ENCODE measurements at places on chromosomes 5 and 9. TPM values are rescaled to one million over a fixed set of nuclear protein-coding genes. Genes with fewer than 3 reads are reported as not detected.

DNA sequence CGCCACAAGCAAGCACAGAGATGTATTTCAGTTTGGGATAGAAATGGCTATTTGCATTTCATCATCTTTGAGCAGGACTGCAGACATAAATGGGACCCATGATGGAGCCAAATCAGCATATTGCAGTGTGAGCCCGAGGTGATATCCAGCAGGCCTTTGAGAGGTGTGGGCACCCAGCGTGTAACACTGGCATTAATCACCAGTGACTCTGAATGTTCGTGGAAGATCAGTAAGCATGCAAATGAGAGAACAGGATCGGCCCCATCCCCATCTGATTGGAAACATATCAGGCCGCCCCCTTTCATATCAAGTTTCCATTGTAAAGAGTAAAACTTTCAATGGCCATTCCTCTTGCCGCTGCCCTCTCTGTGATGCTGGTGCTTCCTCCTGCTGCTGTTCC, 84.0 kb downstream of the GTF3C4 start:
- DNase-seq, result no peak
- no peaks in the 10 kb centered on the region for H3K27me3 ChIP-seq
- no peak overlapping the region for H3K27ac ChIP-seq
- no peaks in the 10 kb centered on the region for H3K4me1 ChIP-seq
- H3K36me3 ChIP-seq, result no peaks in the 10 kb centered on the region
- no peak overlapping the region for H3K4me3 ChIP-seq

- no peak for DNase-seq
- no peak overlapping the region for H3K4me3 ChIP-seq
- no peaks in the 10 kb centered on the region for H3K27me3 ChIP-seq
- H3K4me1 ChIP-seq, result peaks cover 7% of the 10 kb centered on the region
Observed at GRCh38 chr9:92661127-92661526, 8.8 kb downstream of the IPPK start.

The MEF2C gene
- total RNA-seq, result 0.20 TPM

- no peak for DNase-seq
- no peaks in the 10 kb centered on the region for H3K27me3 ChIP-seq
- H3K4me3 ChIP-seq, result no peak overlapping the region
- no peaks in the 10 kb centered on the region for H3K36me3 ChIP-seq
- peaks cover 3% of the 10 kb centered on the region for H3K4me1 ChIP-seq
Observed at GRCh38 chr9:13899924-13900323, 414.0 kb downstream of the NFIB start.

The PCDH12 gene
- total RNA-seq, result not detected

GRCh38 chr5:150653145-150653761, 7.8 kb upstream of the MYOZ3 start:
- H3K36me3 ChIP-seq, result no peaks in the 10 kb centered on the region
- H3K4me3 ChIP-seq, result no peak overlapping the region
- no peaks in the 10 kb centered on the region for H3K27me3 ChIP-seq
- DNase-seq, result no peak

DNA sequence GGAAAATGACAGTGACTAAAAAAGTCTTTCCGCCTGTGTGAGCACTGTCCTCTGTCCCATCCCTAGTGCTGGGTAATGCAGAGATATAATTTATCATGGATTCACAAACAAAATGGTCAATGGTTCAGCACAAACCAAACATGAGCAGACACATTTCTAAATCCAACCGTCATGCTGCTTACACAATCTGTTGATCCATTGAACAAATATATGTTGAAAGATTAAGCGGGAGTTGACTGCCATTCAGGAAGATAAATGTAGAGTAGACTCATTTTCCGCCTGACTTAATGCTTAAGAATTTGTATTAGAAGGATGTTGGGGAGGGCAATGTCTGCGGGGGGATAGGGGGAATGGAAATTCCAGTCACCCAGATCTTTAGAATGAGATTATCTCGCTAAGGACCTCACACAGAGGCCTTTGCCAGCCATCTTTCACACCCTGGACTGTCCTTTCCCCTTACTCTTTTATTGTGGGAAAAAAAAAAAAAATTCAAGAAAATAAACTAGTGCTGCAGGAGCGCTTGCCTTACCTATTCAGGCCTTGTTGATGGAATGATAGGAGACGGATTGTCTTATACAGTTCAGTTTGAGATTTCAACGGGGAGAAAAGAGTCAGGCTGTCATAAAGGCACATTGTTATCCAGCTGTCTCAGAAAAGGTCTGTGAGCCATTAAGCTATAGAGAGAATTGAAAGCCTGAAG, 153.7 kb downstream of the TLE1 start:
- no peak overlapping the region for H3K27ac ChIP-seq
- no peaks in the 10 kb centered on the region for H3K4me1 ChIP-seq
- H3K4me3 ChIP-seq, result no peak overlapping the region
- H3K36me3 ChIP-seq, result no peaks in the 10 kb centered on the region
- no peaks in the 10 kb centered on the region for H3K27me3 ChIP-seq

- H3K27me3 ChIP-seq, result no peaks in the 10 kb centered on the region
- H3K27ac ChIP-seq, result no peak overlapping the region
- no peak for DNase-seq
- no peak overlapping the region for H3K4me3 ChIP-seq
Observed at GRCh38 chr5:132372127-132372526, 2.6 kb downstream of the SLC22A5 start.

DNA sequence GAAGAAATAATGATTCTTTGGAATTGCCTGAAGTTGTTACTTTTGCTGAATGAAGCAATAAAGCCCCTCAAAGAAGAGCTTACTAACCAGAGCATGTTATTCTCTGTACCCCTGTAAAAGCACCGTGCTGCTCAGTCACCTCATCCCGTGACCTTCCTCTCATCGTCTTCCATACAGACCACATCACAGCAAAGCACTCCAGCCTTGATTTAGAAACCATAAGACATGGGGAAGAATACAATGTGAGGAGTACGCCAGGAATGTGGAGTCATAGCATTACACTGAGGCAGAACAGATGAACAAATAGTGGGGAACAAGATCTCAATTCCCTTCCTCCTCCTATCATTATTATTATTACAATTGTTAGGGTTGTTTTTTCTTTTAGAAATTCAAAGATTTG, 49.1 kb downstream of the ERAP1 start:
- H3K4me3 ChIP-seq, result no peak overlapping the region
- no peaks in the 10 kb centered on the region for H3K4me1 ChIP-seq
- DNase-seq, result no peak
- H3K27ac ChIP-seq, result no peak overlapping the region
- H3K36me3 ChIP-seq, result peaks cover 15% of the 10 kb centered on the region

The IL17B gene
- not detected for total RNA-seq

The SOWAHA gene
- total RNA-seq, result 0.20 TPM

The SNCB gene
- 3.5 TPM for total RNA-seq

The LHX3 gene
- not detected for total RNA-seq

DNA sequence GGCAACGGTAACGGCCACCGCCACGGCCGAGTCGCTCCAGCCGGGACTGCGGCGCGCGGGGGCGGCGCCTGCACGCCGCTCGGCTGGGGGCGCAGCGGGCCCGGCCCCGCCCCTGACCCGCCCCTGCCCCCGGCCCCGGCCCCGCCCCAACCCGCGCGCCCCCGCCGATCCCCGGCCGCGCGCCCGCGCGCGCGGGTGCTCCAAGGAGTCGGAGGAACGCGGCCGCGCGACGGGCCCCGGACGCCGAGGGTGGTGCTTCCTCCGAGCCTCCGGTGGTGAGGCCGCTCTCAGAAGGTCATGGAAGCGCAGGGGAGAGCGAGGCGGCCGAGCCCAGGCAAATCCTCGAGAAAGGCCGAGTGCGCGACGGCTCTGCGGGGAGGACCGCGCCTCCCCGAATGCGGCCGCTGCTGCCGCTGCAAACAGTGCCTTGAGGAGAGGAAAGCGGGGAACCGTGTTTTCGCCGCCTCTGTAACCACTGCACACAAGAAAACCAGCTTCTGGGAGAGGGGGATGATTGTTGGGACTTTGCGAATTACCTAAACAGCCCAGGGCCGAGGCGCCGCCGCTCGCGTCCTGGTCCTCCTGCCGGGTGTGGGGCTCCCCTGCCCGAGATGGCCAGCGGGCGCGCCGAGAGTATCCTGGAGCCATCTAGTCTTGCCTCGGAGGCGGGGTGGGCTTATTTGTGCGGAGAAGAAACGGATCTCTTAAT, at the start of gene LIFR:
TSS of gene LIFR (minus strand) at position 48 of the 709 bp plus-strand sequence. CDS start 25,999 bp downstream, outside the sequence.
- no peaks in the 10 kb centered on the region for H3K27me3 ChIP-seq
- peak within 1 kb of the TSS; percentile 94 for H3K4me3 ChIP-seq
- peak; percentile 78 for DNase-seq
- H3K27ac ChIP-seq, result peak within 1 kb of the TSS; percentile 81

DNA sequence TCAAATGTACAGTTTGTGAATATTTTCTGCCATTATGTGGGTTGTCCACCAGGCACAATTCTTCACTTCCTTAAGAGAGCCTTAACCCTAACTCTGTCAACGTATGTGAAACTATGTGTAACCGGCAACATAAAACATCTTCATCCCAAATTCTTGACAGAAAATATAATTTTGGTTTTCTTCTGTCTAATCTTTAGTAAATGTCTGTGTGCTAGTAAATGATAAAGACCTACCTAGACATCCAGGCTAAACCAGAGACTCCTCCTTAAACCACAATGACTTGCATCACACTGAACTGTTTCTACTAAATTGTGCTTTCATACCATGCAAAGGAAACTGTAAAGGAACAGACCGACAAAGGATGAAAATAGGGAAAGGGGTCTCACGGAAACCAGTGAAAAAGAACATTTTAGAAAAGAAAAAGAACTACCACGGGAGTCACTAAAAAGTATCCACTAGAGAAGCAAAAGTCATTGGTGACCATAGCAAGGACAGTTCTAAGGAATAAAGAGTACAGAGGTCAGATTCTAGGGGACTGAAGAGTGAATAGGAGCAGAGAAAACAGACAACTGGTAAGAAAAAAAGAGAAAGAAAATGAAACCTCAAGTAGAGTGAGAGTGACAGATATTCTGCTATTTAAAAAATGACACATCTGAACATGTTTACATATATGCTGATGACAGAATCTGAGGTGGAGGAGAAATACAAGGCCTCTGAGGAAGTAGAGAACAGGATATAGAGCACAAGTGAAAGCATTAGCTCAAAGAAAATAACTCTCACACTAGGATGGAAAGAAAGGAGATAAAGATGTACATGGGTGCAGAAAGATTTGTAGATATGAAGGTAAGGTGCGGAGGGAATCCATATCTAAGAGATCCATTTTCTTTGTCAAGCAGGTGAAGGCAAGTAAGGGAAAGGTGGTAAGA, 49.4 kb downstream of the FNIP1 start:
- H3K27me3 ChIP-seq, result no peaks in the 10 kb centered on the region
- no peak for DNase-seq
- no peak overlapping the region for H3K4me3 ChIP-seq
- H3K4me1 ChIP-seq, result peaks cover 4% of the 10 kb centered on the region
- H3K27ac ChIP-seq, result no peak overlapping the region

DNA sequence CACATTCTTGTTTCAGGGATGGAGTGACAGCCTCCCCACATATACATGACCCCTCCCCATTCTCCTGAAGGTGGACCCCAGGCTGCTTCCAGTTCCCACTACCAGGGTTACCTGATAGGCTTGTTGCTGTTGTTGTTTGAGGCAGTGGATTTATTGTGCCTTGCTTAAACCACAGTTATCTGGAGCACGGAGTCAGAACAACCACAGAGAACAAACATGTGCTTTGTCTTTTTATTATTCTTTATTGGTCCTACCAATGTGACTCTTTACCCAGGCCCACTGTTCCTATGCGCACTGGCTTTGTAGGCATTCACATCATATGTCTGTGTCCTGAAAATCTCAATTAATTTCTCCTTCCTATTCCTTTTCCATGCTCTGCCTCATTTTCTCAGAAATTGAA, 41.2 kb upstream of the IPPK start:
- peaks cover 49% of the 10 kb centered on the region for H3K36me3 ChIP-seq
- no peaks in the 10 kb centered on the region for H3K27me3 ChIP-seq
- no peak for DNase-seq
- no peaks in the 10 kb centered on the region for H3K4me1 ChIP-seq
- no peak overlapping the region for H3K27ac ChIP-seq

DNA sequence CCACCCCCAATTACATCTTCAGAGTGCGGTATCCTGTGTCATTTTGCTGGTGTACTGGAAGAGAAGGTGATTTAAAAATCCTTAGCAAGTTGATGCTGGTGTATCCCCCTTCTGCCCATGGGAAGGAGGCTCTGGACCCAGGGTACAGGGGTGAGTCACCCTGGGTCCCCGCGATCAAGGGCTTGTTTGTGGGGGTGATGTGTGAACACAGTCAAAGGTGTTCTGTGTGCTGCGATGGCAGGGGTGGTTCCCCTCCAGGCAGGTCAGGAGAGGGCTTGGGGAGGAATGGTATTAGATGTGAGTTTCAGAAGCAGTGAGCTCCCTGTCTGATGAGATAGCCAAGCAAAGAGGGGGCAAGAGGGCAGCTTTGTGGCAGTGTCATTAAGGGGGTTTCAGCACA, 28.9 kb downstream of the OLFM1 start:
- no peak overlapping the region for H3K27ac ChIP-seq
- no peak for DNase-seq
- peaks cover 28% of the 10 kb centered on the region for H3K36me3 ChIP-seq

The ADAM19 gene
- 9.5 TPM for total RNA-seq

The SLC36A3 gene
- total RNA-seq, result not detected

The CYLC2 gene
- not detected for total RNA-seq

DNA sequence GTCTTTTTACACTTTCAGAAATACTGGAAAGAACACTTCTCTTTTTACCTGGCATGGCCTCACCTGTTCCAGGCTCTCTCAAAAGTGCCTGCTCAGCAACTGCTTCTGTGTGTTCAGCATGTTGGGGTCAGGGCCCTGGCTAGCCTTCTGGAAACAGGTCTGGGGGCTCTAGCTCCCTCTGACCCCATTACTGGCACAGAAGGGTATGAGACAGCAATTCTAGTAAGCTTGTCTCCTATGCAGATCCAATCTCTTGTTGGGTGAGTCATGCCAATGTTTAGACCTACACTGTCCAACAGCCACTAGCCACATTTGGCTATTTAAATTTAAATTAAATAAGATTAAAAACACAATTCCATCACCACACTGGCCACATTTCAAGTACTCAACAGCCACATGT, 80.8 kb downstream of the MAPKAP1 start:
- no peak for DNase-seq
- no peak overlapping the region for H3K27ac ChIP-seq
- H3K4me1 ChIP-seq, result no peaks in the 10 kb centered on the region
- peaks cover 12% of the 10 kb centered on the region for H3K36me3 ChIP-seq
- no peaks in the 10 kb centered on the region for H3K27me3 ChIP-seq

- DNase-seq, result no peak
- no peak overlapping the region for H3K27ac ChIP-seq
- H3K36me3 ChIP-seq, result no peaks in the 10 kb centered on the region
- no peak overlapping the region for H3K4me3 ChIP-seq
Observed at GRCh38 chr5:130024006-130024405, 119.7 kb downstream of the CHSY3 start.

DNA sequence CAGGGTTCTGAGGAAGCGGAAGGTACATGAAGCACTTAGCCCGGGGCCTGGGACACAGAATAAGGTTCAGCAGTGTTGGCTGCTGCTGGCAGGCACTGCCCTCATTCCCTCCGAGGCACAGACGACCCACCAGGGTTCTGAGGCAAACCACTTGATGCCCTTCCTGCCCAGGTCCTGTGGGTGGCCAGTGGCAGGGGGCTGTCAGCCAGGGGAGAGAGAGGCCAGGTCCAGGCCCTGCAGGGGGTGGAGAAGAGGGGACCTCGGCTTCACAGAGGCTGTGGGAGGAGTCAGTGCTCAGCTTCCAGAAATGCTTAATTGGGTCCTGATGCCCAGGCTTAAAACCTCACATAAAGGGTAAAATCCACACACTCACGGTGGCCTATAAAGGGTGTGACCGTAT, 4.4 kb upstream of the ZDHHC12 start:
- no peaks in the 10 kb centered on the region for H3K27me3 ChIP-seq
- no peak overlapping the region for H3K4me3 ChIP-seq
- no peak overlapping the region for H3K27ac ChIP-seq
- no peak for DNase-seq

- no peak for DNase-seq
- peaks cover 14% of the 10 kb centered on the region for H3K4me1 ChIP-seq
- H3K27ac ChIP-seq, result no peak overlapping the region
Observed at GRCh38 chr5:32020271-32020670, 153.8 kb downstream of the GOLPH3 start.

The FCN2 gene
- not detected for total RNA-seq
